Fibroblast of the conjunctiva (primary cell): ENCODE measurements at places on chromosomes 16 and 17.

GRCh38 chr17:37608351-37609169, 658 bp downstream of the SYNRG start:
- DNase-seq: no peak

- no peak for DNase-seq
These were observed 179.6 kb downstream of the WSCD1 start for GRCh38 chr17:6249732-6250131.

DNA sequence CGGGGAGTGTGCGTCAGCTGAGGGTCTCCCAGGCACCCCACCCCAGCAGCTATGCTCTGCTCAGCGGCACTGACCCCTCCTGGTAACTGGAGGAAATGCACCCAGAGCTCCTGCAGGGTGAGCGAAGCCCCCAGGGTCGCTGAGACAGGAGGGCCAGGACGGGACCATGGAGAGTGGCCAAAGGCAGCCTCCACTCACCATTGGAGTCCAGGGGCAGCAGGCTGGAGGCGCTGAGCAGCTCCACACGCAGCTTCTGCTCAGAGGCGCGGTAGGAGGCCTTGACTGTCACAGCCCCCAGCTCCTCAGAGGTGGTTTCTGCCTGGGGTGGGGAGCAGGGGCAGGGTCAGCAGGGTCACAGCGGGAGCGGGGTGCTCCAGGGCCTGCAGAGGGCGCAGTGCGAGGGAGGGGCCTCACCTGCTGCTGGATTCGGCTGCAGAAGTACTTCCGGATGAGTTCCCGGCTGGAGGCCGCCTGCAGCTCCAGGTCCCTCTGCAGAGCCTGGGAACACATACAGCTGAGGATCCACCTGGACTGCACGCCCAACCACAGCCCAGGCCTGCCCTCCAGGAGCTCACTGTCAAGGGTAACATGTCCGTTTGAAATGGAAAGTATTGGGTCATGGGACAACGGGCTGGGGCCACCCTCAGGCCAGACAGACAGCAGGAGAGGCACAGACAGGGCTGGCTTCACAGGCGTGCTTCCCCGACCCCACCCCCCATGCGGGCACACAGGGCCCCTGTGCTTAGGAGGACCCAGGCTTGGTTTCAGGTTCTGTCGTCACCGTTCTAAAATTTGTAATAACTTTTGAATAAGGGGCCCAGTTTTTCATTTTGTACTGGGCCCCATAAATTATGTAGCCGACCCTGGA, 13.8 kb downstream of the UNC13D start:
- DNase-seq: no peak

DNA sequence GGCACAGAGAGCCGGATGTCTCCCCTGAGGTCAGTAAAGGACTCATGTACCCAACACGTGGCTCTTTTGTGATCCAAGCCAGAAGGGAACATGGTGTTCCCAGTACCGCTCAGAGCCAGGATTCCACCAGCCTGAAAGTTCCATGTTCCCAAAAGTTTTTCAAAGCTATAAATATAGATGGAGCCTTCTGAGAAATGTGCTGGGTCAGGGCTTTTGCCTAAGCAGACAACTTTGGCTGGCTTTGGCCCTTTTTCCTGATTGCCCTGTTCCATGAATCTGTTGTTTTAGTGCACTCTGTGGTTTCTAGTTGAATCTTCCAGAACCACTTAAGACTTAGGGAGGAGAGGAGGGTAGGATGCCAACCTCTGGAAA, 128.5 kb upstream of the HS3ST2 start:
- no peak for DNase-seq

GRCh38 chr16:62077998-62078397, 41.8 kb upstream of the CDH8 start:
- no peak for DNase-seq

DNA sequence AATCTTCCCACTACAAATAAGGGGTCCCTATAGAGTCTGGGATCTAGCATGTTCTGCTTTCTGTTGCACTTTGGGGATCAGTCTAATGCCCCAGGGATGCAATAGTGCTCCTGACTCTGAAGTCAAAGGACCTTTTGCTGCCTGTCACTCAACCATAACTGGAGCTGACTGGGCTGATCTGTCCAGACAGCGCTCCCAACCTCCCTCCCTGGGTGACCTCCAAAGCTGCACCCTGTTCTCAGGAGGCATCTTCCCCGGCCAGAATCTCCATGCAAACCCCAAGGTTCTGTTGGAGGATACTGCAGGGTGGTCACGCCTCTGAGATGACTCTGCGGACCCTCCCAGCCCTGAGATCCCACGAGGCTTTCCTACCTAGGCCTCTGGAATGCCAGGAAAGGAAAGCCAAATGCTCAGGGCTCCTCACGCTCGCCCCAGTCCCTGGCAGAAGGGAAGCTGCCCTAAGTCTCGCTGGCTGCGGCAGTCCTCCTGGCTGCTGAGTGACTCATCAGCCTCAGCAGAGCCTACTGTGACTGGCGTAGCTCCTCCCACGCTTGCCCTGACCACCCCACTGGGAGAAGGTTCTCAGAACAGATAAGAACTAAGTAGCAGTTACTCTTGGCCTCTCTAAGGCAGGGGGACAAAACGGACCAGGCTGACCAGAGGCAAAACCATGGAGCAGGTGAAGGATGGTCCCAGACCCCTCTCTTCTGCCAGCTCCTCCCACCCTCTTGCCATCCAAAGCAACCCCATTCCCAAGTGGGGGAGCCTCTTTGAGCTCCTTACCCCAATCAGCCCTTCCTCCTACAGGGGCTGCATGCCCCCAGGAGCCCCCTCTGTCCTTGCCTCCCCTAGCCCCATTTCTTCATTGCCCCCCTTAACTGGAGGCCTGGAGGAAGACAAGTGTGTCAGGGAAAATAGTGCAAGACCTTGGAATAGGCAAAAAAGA, 124.1 kb upstream of the TNRC6C start:
- peak; percentile 53 for DNase-seq

DNA sequence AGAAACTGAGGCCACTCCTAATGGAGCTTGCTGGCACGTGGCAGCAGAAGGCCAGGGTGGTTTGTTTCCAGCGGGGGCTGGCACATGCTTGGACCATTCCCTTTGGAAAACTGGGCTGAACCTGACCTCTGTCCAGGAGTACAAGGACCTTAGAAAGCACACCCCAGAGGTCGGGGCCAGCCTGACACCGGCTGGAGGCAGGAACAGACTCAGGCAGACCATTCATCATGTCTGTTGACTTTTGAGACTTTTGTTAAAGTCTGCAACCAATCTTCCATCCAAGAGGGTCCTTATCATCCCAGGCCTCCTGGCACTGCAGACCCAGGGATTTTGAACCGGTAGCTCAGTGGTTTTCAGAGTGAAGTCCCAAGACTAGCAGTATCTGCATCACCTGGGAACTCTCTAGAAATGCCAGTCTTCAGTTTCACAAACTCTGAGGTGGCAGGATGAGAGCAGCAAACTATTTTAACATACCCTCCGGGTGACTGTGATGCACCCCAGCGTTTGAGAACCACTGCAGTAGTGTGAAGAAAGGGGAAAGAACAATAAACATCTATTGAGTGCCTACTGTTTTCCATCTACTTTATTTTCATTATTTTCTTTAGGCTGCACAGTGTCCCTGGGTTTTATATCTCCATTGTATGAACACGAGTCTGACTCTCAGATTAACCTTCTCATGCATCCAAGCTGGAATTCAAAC, 145.3 kb upstream of the PLCG2 start:
- no peak for DNase-seq

GRCh38 chr17:81499601-81499970, 13.0 kb downstream of the ACTG1 start:
- DNase-seq: no peak

GRCh38 chr17:8155996-8156245, 3.7 kb upstream of the PER1 start:
- DNase-seq: no peak

- no peak for DNase-seq
These were observed 6.4 kb upstream of the USP36 start for GRCh38 chr17:78847052-78847451.

- DNase-seq: peak; percentile 95
These were observed 749 bp upstream of the MC1R start for GRCh38 chr16:89917773-89918452.

GRCh38 chr16:47278306-47278970, 134.7 kb upstream of the NETO2 start:
- no peak for DNase-seq

- DNase-seq: no peak
These were observed 359.9 kb upstream of the XYLT1 start for GRCh38 chr16:17830651-17831050.

DNA sequence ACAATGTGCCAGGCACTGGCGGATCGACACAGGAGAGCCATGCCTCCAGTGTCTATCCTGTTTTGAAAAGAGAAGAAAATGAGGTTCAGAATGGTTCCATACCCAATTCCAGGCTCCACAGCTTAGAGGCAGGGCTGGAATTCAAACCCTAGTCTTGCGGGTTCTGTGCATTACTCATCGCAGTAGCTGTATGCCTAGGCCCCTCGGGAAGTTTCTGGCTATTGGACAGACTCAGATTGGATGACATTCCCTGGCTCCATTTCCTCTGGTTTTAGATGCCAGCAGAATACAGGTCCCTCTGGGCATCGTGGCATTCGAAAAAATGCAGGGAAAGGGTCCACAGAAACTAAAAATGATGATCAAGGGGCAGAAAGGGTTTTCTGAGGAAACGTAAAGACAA, 184.7 kb downstream of the COPRS start:
- peak; percentile 61 for DNase-seq

GRCh38 chr16:72072514-72073342, 9.7 kb downstream of the HPR start:
- DNase-seq: no peak

DNA sequence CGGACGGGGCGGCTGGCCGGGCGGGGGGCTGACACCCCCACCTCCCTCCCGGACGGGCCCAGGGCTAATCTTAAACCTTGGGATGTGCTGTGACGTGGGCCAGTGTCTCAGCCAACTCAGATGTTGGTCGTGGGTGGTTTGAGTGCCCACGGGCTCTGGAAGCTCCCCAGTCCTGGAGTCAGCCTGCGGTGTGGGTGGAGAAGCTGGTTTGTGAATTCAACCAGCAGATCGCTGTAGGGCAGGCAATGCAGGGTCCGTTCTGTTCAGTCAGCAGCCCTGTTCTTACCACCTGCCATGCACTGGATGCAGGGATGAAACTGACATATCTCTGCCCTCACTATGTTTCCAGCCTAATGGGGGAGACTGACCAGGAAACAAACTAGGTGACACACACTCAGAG, 8.0 kb upstream of the ZNF500 start:
- no peak for DNase-seq

- DNase-seq: peak; percentile 85
These were observed 189.2 kb upstream of the AXIN2 start for GRCh38 chr17:65750631-65751115.

DNA sequence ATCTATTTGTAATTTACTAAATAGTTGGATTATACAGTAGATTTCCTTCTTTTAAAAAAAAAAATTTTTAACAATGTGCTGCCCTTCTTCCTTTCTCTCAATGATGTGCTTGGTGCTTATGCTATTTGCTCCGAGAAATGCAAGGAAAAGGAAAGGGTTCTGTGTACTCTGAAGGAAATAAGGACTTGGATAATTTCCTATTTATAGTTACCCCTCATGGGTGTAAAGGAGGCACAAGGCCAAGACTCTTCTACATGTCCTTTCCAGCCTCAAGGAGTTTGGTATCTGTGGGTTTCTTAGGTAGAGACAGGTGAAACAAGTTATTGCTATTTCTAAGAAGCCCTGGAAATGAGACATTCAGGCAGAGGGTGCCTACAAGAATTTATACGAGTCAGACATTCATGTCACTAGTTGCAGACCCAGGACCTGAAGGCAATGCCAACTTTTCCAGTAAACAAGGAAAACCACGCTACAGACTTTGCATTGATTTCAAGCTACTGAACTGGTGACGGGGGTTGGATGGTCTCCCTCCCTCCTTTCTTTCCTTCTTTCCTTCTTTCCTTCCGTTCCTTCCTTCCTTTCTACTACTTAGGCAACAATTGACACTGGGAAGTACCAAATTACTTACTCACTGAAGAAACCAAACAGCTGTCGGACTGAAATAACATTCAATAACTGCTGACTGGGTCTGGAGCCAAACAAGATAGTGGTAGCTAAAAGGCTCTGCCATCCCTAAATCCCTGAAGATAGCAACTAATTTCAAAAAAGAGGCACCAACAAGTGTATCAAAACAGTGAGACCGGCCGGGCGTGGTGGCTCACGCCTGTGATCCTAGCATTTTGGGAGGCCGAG, 33.8 kb upstream of the GHDC start:
- DNase-seq: no peak

DNA sequence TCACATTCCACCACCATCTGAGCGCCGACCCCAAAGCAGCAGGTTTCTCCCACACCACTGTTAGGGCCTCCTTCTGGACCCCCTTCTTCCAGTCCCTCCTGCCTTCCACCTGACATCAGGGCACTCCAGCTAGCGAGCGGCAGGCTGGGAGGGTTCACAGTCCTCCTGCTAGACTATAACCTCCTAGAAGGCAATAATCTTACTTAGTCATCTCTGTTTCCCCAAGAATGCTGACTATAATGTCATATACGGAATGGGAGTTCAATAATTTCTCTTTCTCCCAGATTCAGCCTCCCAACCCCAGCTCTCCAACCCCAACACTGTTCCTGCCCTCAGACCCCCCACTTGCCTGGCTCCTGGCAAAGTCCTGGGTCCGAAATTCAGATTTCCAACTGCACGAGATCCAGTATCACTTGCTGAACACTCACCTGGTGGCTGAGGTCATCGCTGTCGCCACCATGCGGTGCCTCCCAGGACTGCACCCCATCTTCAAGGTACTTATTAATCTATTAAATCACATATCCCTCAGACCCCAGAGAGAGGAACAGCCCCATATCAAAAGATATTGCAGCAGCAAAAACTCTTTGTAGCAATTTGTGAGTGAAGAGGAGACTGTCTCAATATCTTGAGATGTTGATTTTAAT, 5.6 kb downstream of the ALOX12 start:
- DNase-seq: peak; percentile 16

GRCh38 chr16:787978-788398, at the start of gene RPUSD1:
RPUSD1 (minus strand) TSS chr16:788381; CDS start chr16:787737, 644 bp downstream.
- DNase-seq: no peak

GRCh38 chr16:67543582-67543981, 15.0 kb downstream of the RIPOR1 start:
- DNase-seq: no peak

GRCh38 chr17:32565401-32565800, 78.6 kb downstream of the CDK5R1 start:
- DNase-seq: no peak
